ENCODE measurements at places on chromosomes 3 and 15.

DNA sequence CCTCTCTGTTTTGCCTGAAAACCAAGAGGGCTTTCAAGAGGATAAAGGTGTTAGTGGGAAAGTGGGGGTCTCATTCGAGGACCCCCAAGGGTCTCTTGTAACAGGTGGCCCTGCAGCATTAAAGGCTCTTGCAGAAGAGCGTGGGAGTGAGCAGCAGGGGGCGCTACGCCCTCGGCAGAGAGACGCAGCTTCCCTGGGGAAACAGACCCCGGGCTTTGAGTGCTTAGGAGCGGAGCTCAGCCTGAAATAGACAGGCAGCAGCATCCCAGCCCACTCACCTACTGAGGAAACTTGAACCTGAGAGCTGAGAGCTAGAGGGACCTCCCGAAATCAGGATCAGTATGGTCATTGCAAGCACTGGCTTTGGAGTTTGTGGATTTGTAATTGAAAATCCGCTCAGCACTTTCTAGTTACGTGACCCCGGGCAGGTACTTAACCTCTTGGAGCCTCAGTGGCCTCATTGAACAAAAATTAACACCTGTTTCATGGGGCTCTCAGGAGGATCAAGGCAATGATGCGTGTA is 25.7 kb downstream of the RPLP1 start:
- no peak for DNase-seq

- DNase-seq: no peak
Measured at GRCh38 chr15:71375934-71376333, 260.7 kb downstream of the THSD4 start.

GRCh38 chr3:153008226-153008625 is 153.8 kb upstream of the RAP2B start:
- DNase-seq: no peak

DNA sequence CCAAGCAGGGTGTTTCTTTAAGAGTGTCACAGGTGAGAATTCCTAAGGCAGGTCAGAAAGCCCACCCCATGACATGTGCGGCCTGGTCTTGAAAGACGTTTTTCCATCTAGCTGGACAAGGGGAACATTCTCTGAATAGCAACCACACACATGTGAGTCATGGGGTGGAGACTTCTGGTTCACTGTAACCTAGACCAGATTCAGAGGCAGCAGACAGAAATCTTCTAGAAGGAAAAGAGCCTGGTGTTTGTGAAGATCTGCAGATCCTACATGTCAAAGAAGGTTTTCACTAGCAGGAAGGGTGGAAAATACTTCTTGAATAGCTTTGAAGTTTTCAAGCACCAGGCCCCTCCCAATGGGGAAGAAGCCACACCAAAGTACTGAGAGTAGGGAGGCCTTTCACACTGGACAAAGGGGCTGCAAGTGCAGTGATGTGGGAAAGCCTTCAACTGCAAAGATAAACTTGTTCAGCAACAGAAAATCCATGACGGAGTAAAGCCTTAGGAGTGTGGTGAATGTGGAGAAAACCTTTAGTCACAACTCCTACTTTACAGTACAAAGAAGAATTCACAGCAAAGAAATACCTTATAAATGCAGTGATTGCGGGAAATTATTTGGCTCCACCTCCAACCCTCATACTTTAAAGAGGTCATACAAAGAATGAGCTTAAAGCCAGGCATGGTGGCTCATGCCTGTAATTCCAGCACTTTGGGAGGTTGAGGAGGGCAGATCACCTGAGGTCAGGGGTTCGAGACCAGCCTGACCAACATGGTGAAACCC is 17.6 kb downstream of the ADAM10 start:
- DNase-seq: no peak

DNA sequence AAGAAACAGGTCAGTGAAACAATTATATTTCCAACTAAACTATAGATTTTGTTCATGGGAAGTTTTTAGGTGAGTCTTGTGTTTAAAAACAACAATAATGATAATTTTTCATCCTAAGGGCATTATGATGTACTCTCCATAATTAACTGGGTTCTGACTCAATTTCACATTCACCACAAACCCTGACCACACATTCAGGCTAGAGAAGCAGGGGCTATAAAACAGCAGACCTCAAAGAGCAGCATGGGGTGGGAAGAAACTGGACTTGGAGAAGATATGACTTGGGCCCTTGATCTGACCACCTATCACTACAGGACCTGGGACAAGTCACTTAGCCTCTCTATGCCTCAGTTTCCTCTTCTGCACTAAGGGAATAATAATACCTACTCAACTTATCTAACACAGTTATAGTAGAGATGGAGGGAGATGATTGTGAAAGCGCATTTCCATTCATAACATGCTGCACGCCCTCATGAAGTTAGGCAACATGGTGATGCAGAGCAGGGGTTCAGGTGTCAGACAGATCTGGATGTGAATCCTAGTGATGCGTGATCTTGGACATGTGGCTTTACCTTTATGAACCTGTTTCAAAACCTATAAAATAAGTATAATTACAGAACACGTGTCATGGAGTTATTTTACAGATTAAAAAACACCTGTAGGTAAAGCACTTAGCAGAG is 63.0 kb upstream of the ACP3 start:
- no peak for DNase-seq

GRCh38 chr3:60399292-60399691 is 852.0 kb downstream of the FHIT start:
- no peak for DNase-seq

- no peak for DNase-seq
Measured at GRCh38 chr15:89395461-89395871, 60.8 kb upstream of the POLG start.

DNA sequence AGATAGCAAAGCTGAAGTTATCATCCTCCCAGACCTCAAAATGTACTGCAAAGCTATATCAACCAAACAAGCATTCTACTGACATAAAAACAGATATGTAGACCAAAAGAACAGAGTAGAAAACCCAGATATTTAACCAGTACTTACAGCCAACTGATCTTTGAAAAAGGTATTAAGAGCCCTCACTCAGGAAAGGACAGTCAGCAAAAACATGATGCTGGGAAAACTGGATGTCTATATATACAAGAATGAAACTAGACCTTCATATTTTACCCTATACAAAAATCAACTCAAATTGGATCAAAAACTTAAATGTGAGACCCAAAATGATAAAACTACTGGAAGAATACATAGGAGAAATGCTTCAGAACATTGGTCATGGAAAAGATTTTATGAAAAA is 87.5 kb upstream of the MME start:
- no peak for DNase-seq

Measured in NCI-H460 (cell line).